ENCODE measurements at places on chromosomes 3 and 15.

DNA sequence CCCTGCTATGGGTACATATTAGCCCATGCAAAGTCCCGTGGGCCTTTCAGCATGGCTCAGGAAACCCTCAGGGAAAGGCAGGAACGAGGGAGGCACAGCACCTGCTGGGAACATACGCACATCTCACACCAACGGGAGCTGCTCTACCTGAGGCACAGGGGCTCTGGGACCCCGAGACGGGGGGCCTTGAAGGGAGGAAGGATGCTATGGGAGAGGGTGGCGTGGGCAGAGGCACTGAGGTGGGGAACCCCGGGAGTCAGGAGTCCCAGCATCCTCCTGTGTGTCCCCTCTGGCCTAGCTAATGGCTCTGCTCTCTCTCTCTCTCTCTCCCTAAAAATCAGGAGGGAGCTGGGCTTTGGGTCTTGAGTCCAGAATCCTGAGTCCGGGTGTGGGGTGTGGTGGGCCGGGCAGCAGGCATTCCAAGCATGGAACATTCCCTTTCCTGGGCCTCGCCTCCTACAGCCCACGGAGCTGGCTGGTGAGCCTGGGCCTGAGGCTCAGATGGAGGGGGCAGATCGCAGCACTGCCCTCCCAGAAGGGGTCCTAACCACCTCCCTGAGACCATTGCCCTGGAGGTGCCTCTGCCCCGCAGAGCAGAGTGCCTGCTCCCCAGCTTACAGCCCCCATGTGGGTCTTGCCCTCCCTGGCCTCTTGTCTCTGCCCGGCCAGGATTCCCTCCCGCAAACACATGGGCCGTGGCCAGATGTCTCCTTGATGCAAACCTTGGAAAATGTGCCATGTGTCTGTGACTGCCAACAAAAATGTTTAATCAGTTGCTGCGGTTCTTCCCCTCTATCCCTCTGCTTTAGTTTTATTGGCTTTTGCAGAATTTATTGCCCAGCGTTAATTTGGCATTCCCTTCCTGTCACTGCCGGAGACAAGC lies 101.6 kb downstream of the TMEM266 start:
- DNase-seq = no peak

GRCh38 chr3:43964640-43965039 lies 273.9 kb downstream of the ABHD5 start:
- no peak for DNase-seq

DNA sequence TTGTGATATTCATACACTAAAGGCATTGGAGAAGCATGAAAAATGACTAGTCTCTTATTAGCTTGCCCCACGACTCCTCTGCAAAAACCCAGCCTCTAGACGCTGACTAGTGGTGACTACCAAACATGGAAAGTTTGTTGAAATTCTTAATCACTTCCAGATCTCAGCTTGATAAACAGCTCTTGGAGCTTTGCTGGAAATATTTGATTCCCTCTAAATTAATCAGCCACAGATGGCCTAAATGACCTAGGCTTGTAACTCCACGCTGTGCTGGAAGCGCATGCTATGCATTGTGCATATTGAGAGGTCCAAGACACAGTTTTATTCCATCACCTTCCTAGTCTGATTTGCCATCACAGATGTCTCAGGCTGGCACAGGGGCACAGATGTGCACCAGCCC lies 244.7 kb upstream of the ST8SIA2 start:
- DNase-seq = no peak

DNA sequence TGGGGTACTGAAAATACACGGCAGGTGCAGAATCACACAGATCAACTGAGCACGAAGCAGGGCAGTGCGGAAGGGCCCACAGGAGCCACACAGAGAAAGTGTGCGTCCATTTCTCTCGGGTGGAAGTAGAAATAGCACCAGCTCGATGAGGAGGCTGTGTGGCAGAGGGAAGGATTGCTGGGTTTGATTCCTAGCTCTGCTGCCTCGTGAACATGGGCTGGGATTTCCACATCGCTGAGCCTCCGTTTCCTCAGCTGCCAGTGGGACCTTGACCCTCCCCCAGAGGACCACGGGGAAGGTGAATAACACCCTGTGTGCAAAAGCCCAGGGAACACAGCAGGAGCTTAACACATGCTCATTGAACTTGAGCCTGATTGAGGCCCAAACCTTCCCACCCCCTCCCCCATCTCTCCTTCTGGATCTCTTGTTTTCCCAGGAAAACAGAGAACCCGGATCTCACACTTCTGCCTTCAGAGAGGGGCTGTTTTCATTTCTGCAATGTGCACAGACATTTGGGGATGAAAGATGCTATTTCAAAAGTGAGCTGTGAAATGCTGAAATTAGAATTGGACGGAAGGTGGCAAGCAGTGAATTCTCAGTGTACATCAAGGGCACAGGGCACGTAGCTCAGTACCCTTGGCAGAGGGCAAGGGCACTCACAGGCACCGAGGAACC lies 38.4 kb downstream of the ABTB1 start:
- DNase-seq = no peak

DNA sequence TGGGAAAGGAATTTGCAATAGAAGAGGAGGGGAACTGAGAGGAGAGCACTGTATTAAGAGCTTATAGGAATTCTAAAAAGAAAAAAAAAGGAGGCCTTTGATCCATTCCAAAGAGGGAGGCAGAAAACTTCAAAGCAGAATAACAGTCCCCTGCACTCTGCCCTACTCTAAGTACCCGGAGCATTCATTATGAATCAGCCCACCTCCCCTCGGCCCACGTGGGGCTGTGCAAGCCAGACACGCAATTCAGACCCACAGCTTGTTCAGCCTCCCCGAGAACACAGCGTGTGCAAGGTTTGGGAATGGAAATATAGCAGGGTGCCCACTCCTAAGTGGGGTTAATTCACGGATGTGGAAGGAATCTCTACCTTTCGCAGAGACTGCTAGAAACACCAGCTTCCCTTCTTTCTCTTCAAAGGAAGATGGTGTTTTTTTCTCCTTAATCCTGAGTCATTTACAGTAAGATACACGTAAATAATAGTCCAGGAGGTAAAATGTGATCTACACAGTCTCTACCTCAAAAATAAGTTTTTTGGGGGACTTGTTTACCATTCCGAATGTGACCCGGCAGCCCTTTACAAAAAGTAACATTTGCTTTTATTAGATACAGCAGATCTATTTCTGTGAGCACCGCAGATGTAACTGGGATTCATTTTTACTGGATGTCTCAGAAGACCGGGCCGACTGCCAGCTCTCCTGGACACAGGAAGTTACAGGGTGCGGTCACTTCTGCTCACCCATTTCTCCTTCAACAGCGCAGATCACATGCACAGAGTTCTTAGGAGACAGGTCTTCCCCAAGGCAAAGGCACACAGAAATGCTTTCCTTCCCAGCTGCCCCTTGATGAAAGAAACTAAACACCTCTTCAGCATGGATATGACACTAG lies 768.5 kb upstream of the CFAP20DC start:
- peak; percentile 87 for DNase-seq

Measured in kidney epithelial cell (primary cell).